ENCODE measurements at places on chromosomes 7 and 10.

DNA sequence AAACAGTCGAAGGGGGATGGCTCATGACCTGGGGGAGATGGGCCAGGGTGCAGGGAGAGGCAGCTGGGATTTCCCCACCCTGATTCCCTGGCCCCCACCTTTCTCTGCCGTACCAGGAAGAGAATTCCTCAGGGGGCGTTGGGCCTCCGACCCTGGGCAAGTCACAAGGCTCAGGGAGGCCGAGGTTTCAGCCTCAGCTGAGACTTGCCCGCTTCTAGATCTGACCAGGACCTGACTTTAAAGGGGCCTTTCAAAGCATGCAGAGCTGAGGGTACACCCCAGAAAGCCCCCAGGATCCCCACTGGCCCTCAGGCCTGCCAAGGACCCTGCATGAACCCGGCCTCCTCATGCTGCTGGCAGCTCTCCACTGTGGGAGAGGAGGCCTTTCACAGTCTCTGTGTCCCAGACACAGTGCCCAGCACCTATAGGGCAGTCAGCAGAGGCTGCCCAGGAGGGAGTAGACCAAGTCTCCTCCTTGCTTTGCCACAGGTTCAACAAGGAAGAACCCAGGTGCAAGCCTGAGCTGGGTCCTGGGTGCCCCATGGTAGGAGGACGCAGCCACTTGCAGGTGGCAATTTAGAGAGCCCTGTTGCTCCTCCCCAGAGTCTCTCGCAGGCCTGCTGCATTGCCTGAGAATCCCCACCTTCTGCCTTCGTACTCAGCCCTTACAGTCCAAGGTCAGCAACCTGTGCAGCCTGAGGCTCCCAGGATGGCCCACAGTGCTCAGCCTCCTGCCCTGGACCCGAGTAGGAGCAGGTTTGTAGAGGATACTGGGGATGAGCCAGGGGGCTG is 89.3 kb downstream of the CHST15 start:
- DNase-seq = no peak

GRCh38 chr10:35274498-35275060 is 61.7 kb upstream of the CCNY start:
- no peak for DNase-seq

DNA sequence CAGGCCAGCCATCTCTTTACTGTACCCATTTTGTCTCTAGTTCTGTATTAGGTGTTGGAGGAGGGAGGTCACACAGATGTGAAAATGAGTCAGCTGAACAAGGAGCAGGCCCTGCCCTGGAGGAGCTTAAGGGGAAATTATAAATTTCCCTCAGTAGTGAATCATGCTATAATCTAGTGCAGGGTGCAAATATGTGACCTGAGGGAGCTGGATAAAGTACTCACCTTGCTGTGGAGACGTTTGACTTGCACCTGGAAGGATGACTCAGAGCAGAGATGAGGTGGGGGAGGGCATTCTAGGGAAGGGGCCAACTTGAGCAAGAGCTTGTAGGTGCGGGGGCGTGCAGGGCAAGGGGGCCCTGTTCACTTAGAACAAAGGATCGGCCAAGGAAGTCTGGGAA is 610.6 kb downstream of the SDK1 start:
- DNase-seq = no peak

GRCh38 chr10:28619455-28619854 is 57.9 kb upstream of the BAMBI start:
- DNase-seq = no peak

DNA sequence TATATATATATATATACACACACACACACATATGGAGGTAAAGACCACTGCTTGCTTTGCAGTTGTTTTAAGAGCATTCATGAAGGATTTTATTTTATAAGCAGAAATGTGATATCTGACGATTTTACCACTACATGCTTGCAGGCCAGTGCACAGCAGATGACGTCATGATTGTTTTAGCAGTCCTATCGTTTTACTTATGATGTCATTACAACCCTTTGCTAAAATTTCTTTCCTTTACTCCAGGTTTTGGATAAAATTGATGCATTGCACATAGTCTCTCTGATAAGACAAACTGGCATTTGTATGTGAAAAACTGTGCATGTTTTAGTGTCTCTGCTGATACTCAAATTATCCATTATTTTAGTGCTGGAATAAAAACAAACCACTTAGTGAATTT is 9.2 kb downstream of the EGFR start:
- DNase-seq = no peak

DNA sequence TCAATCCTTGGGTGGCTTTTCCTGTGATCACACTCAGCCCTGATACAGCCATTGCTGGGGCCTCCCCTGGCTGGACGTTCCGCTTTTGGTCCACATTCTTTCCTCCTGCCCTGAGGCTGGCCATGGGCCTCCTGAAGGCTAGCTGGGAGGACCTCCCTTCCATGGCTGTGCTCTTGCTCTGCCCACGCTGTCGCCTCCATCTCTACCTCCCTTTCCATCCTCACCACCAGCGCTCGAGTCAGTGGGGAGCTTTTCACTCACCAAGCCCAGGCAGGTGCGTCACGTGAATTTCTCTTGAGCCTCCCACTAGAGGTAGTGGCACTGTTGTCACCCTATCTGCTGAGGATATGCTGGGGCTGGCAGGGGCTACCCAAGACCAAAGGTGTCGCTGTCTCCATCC is 85.9 kb downstream of the BMS1 start:
- DNase-seq = no peak

DNA sequence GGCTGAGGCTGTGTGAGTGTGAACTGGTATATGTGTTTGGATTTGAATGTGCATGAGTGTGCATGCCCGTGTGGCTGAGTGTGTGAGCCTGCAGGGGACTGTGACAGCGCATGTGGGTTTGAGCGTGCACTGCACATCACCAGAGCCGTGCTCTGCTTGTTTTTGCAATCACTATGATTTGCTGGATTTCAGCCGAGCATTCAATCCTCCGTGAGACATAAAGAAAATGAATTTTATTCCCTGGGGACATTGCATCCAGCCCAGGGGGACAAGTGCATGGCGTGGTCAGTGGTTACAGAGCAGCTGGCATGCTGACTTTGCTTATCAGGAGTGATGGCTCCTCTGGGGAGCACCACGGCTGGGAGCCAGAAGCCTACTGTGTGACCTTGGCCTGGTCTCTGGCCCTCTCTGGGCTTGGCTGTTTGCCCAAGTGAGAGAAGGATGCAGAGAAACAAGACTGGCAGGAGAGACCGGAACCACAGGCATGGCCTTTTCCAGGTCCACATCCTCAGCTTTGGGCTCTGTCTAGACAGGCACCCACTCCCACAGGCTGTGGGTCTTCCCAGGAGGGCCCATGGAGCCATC is 160.2 kb upstream of the UNC5B start:
- no peak for DNase-seq

GRCh38 chr7:157498657-157499056 is 161.9 kb downstream of the DNAJB6 start:
- DNase-seq = no peak

DNA sequence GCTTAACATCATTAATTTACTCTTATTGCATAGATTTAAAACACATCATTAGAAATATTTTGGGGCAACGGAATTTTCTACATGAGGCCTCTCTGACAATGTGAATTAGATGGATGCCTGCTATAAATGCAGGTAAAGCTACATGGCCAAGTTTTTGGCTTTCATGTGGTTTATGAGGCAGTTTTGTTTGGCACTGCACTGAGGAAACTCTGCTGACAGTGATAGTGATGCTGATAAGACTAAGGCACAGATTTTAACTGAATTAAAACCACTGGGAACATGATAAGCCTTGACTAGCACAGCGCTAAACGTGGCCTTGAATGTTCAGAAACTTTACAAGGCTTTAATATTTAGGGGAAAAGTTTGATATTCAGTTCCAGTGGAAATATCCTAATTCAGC is 114.3 kb upstream of the NOBOX start:
- no peak for DNase-seq

- DNase-seq = no peak
Measured at GRCh38 chr10:13739183-13739582, 152.4 kb downstream of the PRPF18 start.

GRCh38 chr7:140223515-140224221 is 46.9 kb upstream of the KDM7A start:
- DNase-seq = no peak

GRCh38 chr10:71217266-71218045 is 5.1 kb downstream of the UNC5B start:
- DNase-seq = no peak

DNA sequence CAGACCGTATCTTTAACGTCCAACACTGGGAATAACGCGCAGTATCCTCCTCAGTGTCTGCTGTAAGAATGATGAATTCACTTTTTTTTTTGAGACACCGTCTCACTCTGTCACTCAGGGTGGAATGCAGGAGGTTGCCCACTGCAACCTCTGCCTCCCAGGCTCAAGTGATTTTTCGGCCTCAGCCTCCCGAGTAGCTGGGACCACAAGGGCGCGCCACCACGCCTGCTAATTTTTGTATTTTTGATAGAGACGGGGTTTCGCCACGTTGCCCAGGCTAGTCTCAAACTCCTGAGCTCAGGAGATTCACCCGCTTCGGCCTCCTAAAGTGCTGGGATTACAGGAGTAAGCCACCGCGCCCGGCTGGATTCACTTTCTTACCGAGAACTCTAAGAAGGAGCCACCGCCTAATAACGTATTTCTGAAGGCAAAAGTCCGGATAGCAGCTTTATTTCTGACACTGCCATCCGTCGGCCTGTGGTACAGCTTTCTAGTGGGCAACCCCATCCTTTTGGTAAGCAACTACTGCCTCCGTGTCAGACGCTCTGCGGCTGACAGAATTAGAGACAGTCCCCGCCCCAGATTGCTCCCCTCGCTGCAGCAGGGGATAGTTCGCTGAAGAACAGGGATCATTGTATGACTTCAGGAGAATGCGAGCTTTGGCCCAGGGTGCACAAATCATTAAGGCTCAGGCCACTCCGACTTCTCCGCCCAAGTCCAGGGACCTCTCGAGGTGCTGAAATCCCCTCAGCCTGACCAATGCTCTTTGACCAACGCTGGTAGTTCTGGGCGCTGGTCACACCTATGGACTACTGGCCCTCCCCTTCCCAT is 662 bp downstream of the POLR3A start:
- no peak for DNase-seq

DNA sequence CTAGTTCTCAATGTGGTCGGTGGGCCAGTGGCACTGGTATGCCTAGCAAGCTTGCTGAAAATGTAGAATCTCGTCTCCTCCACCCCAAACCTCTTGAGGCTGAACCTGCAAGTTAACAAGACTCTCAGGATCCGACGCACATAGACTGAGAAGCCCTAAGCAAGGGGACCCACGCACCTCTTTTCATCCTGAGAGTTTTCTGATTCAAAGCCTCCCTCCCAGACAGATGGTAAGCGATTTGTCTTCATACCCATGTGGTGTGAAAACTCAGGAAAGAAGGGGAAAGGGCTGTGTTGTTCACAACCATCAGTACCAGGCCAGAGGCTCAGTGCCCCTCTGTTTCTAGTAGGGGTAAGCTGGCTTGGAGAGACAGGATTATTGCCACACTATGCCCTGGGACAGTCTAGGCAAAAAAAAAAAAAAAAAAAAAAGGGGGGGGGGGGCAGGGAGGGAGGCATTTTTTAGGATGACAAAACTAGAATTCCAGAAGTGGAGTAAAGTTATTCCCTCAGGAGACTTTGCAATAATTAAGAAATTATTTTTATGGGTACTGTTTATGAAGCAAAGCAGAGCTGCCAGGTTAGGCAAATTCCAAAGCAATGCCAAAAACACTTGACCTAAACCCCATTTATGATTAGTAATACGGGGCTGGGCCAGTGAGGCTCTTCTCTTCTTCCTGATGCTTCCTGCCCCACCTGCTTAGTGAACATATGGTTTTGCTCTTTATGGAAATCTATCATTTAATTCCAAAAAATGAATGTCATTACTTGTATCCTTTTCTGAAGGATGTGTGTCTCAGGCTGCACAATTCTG is 117.6 kb upstream of the PDLIM1 start:
- no peak for DNase-seq

- DNase-seq = no peak
Measured at GRCh38 chr10:85224366-85224940, 896.1 kb downstream of the CCSER2 start.
